Activated T-helper 1 cell treated with anti-CD3 and anti-CD28 coated beads, Interleukin-12 subunit alpha, Interleukin-12 subunit beta, Interleukin-2, Interleukin-4 antibody, amounts not matched to agents 30 ng/mL and 10 ng/mL and 1 ng/mL, durations not matched to agents 14 hours and 24 hours and 36 hours (primary cell): ENCODE measurements at places on chromosomes 2 and 18. TPM values are rescaled to one million over a fixed set of nuclear protein-coding genes. Genes with fewer than 3 reads are reported as not detected.

- no peak for DNase-seq
- H3K36me3 ChIP-seq = no peaks in the 10 kb centered on the region
- no peak overlapping the region for H3K27ac ChIP-seq
- H3K4me3 ChIP-seq = no peak overlapping the region
- no peaks in the 10 kb centered on the region for H3K27me3 ChIP-seq
Measured at GRCh38 chr2:50118905-50119702, 912.8 kb downstream of the NRXN1 start.

- no peak overlapping the region for H3K4me3 ChIP-seq
- H3K27me3 ChIP-seq = no peaks in the 10 kb centered on the region
- no peaks in the 10 kb centered on the region for H3K36me3 ChIP-seq
- peaks cover under 1% of the 10 kb centered on the region for H3K4me1 ChIP-seq
- no peak for DNase-seq
Measured at GRCh38 chr2:207632575-207633493, 7.6 kb upstream of the METTL21A start.

DNA sequence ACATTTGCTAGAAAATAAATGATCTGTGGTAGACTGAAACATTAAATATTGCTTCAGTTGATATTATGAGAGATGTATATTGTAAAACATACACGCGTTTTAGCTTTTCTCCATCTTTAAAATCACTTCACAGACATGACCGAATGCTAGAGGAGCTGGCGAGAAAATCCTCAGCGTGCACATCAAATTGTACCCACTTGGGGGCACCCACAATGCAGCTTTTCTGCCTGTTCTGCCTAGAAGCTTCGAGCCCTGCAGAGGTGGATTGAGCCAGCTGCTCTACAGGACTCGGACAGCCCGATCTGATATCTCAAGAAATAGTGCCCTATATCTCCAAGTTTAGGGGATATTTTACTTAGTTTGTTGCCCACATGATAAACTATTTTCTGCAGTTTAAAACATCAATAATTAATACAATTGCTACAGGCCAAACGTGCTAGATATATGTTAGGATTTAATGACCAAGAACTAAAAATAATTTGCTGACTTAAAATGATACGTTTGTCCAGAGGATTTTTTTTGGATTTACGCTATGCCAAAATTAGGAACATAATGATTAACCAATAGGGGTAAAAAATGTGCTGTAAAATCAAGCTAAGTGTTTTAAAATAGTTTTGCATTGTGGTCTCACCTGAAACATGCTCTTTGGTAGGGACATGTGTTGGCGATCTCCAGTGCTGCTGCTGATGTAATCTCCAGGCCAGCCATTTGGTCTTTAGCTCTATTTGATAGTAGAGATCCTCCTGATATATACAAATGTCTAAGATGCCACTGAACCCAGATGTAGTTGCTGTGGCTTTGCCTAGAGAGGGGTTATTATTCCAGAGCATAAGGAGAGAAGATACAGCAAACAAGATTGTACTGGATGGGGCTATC lies 22.3 kb upstream of the ATP5MC3 start:
- no peak overlapping the region for H3K4me3 ChIP-seq
- H3K27ac ChIP-seq = no peak overlapping the region
- DNase-seq = peak; percentile 23
- H3K4me1 ChIP-seq = peaks cover 11% of the 10 kb centered on the region

GRCh38 chr2:85429924-85430289 lies 11.4 kb downstream of the SH2D6 start:
- no peaks in the 10 kb centered on the region for H3K4me1 ChIP-seq
- H3K27me3 ChIP-seq = no peaks in the 10 kb centered on the region
- no peaks in the 10 kb centered on the region for H3K36me3 ChIP-seq
- H3K27ac ChIP-seq = no peak overlapping the region

GRCh38 chr2:208256192-208256782 lies 1.4 kb upstream of the IDH1 start:
- peaks cover 21% of the 10 kb centered on the region for H3K4me1 ChIP-seq
- H3K4me3 ChIP-seq = peak overlapping the region; percentile 31

- no peaks in the 10 kb centered on the region for H3K36me3 ChIP-seq
- no peak overlapping the region for H3K4me3 ChIP-seq
- no peaks in the 10 kb centered on the region for H3K4me1 ChIP-seq
- DNase-seq = no peak
- H3K27me3 ChIP-seq = no peaks in the 10 kb centered on the region
Measured at GRCh38 chr2:217820904-217821303, 181.9 kb downstream of the TNS1 start.

DNA sequence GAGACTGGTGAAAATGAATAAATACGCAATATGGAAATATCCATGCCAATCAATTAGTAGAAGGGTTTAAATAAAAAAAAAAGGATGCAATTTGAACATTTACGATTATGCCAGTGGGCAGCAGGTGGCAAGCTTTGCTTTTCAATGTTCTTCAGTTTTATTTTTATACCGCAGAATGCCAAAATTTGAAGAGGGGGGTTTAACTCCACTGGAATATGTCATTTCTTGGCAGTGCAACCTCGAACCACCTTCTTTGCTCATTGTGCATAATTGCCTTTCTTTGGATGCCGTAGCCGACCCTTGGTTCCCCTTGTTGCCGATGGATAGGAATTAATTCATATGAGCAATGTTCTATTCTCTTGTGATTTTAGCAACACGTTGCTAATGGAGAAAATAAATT lies 88.0 kb downstream of the LTBP1 start:
- H3K4me3 ChIP-seq = no peak overlapping the region
- H3K36me3 ChIP-seq = no peaks in the 10 kb centered on the region
- H3K4me1 ChIP-seq = no peaks in the 10 kb centered on the region
- no peak overlapping the region for H3K27ac ChIP-seq
- peaks cover 4% of the 10 kb centered on the region for H3K27me3 ChIP-seq
- no peak for DNase-seq

GRCh38 chr2:990970-991369 lies 40.3 kb downstream of the SNTG2 start:
- no peak overlapping the region for H3K27ac ChIP-seq
- no peak overlapping the region for H3K4me3 ChIP-seq
- no peaks in the 10 kb centered on the region for H3K27me3 ChIP-seq
- DNase-seq = no peak
- no peaks in the 10 kb centered on the region for H3K4me1 ChIP-seq

GRCh38 chr2:143171817-143172216 lies 42.6 kb downstream of the ARHGAP15 start:
- no peak for DNase-seq
- no peaks in the 10 kb centered on the region for H3K27me3 ChIP-seq
- H3K4me3 ChIP-seq = no peak overlapping the region
- peaks cover 67% of the 10 kb centered on the region for H3K4me1 ChIP-seq
- peak overlapping the region; percentile 13 for H3K27ac ChIP-seq

DNA sequence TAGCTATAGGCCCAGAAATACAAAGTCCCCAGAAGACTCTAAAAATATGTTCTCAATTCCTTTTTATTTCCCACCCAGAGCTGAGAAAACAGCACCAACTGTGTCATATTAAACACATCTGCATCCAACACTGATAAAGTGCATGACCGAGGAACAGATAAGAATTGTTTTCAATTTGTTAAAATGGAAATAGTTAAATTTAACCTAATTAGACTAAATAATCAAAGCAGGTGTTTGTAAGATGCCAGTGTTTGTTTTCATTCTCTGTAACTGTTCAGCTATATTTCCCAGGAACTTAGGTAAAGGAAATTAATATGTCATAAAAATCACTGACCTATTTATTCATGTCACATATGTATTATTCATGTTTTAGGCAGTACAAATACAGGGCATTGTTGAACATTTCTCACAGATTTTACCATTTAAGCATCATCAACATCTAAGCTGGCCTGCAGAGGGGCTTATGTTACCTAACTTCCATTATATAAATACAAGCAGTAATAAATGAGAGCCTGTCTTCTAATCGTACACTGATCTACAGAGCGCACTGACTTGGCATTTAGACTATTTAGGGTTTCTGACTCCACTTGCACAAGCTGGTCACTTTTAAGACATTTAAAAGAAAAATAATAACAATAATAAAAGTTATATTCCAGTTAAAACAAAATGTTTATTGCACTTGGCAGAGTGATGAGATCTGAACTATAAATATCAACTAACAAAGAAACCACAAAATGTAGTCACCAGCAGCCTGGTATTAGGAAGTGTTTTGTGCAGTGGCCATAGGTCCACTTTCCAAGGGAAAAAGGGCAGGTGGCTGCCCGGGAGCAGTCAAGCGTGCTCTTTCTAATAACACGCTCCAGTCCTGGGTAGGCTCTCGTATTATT lies 86.6 kb upstream of the ZFP36L2 start:
- DNase-seq = no peak
- no peak overlapping the region for H3K27ac ChIP-seq
- peaks cover 2% of the 10 kb centered on the region for H3K27me3 ChIP-seq
- peaks cover 5% of the 10 kb centered on the region for H3K36me3 ChIP-seq

- no peak overlapping the region for H3K27ac ChIP-seq
- no peak for DNase-seq
- peaks cover 51% of the 10 kb centered on the region for H3K36me3 ChIP-seq
- H3K27me3 ChIP-seq = no peaks in the 10 kb centered on the region
- H3K4me3 ChIP-seq = no peak overlapping the region
Measured at GRCh38 chr2:11767779-11768178, 21.3 kb downstream of the LPIN1 start.

- peak overlapping the region; percentile 81 for H3K27ac ChIP-seq
- H3K36me3 ChIP-seq = peaks cover 58% of the 10 kb centered on the region
- H3K4me1 ChIP-seq = peaks cover 72% of the 10 kb centered on the region
- DNase-seq = no peak
Measured at GRCh38 chr2:200814917-200815316, 3.2 kb downstream of the BZW1 start.

DNA sequence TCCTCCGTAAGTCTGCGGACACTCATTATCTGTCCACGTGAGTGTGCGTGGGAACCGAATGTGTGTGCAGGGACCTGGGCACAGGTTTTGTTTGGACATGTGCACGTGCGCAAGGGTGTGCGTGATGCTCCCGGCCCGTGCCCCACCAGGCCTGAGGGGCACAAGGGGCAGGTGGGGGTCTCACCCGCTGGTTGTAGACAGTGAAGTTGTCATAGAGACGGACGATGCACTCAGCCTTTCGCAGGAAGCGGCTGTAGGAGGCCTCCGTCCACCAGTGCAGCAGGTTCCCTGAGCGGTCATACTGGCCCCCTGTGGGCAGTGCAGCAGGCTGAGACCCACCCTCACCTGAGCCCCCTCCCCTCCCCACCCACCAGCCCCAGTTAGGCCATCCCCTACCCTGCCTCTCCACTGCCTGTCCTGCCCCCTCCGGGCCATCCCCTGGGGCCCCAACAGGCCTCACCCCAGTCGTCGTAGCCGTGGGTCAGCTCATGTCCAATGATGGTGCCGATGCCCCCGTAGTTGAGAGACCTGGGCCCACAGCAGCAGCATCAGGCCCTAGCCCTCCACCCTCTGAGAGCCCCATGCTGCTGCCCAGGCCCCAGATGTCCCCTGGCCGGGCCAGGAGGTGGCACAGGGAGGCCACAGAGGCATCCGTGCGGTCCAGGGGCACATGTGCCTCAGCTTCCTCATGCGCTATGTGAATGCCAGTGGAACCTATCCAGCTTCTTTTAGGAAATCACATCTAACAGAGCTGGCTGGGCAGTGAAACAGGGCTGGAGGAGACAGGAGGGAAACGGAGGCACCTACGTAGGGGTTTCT lies 6.1 kb downstream of the ECEL1 start:
- H3K27me3 ChIP-seq = peaks cover 12% of the 10 kb centered on the region
- no peak for DNase-seq
- no peaks in the 10 kb centered on the region for H3K36me3 ChIP-seq
- H3K27ac ChIP-seq = no peak overlapping the region
- H3K4me3 ChIP-seq = no peak overlapping the region
- no peaks in the 10 kb centered on the region for H3K4me1 ChIP-seq

- H3K27me3 ChIP-seq = peaks cover 3% of the 10 kb centered on the region
- peaks cover 36% of the 10 kb centered on the region for H3K4me1 ChIP-seq
- H3K27ac ChIP-seq = peak overlapping the region; percentile 92
- DNase-seq = no peak
Measured at GRCh38 chr18:32091325-32091723, 350 bp upstream of the RNF138 start.

DNA sequence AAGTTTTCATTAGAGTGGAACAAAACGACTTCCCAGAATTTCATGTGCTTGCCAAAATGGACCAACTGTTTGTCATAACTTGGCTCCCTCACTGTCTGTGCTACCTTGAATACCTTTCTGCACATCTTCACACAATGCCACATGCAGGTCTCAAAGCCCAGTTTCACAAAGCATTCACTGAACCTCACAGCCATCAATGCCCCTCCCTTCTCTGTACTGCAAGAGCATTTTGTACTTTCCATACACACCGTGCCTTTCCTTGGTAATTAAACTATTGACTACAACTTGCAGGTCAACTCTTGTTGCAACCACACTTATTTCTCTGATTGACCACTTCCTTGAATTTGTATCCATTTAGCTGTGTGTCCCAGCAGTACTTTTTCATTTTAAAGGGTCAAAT lies 50.5 kb downstream of the PAX3 start:
- no peak for DNase-seq
- H3K27me3 ChIP-seq = peaks cover 14% of the 10 kb centered on the region
- H3K4me1 ChIP-seq = no peaks in the 10 kb centered on the region
- no peak overlapping the region for H3K4me3 ChIP-seq

DNA sequence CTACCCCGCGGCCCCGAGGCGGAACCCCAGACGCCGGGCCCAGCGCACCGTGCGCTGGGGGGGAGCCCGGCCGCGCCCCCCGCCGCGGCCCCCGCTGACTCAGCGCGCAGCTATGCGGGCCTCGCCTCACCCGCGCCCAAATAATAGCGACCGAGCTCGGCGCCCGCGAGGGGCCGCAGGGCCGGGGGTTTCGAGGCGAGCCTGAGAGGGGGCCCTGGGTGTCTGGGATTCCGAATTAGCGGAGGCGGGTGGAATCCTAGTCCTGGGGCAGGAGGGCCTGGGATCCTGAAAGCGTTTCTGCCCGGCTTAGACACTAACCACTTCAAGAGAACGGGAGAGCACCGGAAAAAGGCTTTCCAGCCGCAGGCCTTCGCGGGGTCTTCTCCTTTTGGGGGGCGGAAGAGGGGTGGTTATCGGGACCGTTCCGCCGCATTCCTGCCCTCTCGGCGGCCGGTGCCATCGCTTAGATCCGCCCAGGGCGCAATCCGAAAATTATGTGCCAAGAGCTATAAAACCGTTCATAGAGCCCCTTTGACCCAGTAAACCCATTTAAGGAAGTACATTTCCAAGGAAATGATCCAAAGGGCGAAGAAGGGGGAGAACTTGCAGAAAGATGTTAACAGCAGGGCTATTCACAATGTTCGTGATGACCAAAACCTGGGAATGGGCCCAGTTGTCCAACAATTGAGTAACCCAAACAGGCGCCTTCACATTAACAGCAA lies 681 bp upstream of the ROCK2 start:
- H3K36me3 ChIP-seq = peaks cover 5% of the 10 kb centered on the region
- H3K4me1 ChIP-seq = peaks cover 29% of the 10 kb centered on the region
- H3K27ac ChIP-seq = peak overlapping the region; percentile 83
- peak overlapping the region; percentile 85 for H3K4me3 ChIP-seq

- H3K4me3 ChIP-seq = no peak overlapping the region
- H3K36me3 ChIP-seq = no peaks in the 10 kb centered on the region
- peaks cover 3% of the 10 kb centered on the region for H3K27me3 ChIP-seq
- H3K27ac ChIP-seq = no peak overlapping the region
Measured at GRCh38 chr2:28972778-28973335, 8.2 kb upstream of the TOGARAM2 start.

The AMER3 gene
- total RNA-seq = not detected in 2 replicates

The RESP18 gene
- not detected in 2 replicates for total RNA-seq

The GNLY gene
- 141 and 152 TPM in 2 replicates for total RNA-seq

The VSNL1 gene
- not detected in 2 replicates for total RNA-seq

The RAB6D gene
- not detected in 2 replicates for total RNA-seq

The MYO7B gene
- total RNA-seq = 0.10 and 0.12 TPM in 2 replicates

The SCN2A gene
- not detected in 2 replicates for total RNA-seq
